ENCODE measurements at places on chromosomes 7 and 10.

GRCh38 chr10:29379208-29379607 is 90.3 kb downstream of the LYZL1 start:
- DNase-seq = no peak

- no peak for DNase-seq
Observed at GRCh38 chr10:79463578-79464496, 18.4 kb upstream of the ZCCHC24 start.

DNA sequence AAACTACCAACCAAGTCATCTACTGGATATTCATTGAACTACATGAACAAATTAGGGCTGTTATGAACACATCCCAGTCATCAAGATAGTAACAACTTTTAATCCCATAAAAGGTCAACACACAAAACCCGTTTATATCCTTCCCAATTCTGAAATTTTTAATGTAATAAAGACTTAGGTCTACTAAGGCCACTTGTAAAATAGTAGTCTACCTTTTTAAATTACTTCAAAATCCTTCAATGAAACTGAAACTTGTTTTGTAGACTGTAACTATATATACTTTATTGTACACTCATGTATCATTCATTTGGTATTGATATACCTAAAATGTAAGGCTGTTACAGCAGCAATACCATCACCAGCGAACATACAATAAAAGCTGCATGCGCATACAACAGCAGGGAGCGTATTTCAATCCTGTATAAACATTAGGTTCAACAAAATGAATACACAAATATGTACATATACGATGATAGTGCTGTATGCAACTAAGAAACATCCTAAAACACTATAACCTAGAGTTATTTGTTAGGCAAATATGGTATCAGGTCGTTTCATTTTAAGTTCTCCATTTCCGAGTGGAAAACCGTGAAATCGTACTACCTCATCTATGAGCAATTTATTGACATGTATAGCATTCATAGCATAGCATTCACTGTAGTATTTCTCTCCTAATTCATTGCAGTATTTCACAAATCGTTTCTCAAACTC is 973 bp downstream of the ATAD1 start:
- no peak for DNase-seq

DNA sequence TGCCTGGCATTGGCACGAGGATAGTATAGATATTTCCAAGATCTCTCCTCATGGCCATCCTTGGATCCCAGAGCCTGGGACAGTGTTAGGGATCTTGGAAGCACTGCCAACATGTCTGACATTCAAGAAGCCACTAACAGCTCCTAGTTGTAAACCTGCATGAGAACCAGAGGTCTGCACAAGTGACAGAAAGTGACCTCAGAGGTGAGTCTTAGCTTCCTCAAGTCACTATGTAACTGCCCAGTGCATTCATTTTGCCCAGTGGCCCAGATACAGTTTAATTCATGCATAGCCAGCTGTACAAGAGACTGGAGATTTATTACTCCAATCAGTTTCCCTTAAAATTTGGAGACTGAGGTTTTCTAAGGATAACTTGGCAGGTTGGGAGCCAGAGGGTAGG is 16.7 kb downstream of the SUGCT start:
- DNase-seq = no peak

- no peak for DNase-seq
Observed at GRCh38 chr10:89245802-89246201, 5.8 kb downstream of the LIPA start.

DNA sequence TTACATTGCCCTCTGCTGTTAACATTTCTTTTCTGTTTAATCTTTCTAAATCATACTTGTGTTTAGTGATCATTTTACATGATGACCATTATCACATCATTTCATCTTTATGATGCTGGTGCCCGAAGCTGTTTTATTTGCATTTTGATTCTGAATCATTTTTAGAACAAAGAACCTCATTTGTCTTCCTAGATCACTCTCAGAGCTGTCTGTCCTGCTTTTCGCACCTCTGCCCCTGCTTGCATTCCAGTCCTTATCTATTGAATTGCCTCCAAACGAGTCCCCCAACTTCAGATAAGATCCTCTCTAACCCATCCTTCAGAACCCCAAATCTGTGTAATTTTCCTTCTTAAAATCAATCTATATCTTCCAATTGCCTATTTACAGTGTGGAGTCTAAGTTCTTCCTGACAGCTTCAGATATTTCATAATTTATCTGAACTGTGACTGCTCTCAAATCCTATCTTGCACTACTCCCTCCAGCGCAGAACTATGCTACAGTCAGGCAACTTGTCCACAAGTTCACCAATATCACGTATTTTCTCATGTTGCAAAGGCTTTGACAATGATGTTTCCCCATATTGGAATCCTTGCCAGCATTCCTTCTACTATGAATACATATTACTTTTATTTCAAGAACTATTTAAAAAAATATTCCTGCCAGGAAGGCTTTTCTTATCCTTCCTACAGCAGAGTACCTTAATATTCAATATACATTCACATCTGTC is 346.5 kb upstream of the CACNA2D1 start:
- no peak for DNase-seq

GRCh38 chr10:93173967-93174845 is 100.5 kb downstream of the CYP26A1 start:
- no peak for DNase-seq

DNA sequence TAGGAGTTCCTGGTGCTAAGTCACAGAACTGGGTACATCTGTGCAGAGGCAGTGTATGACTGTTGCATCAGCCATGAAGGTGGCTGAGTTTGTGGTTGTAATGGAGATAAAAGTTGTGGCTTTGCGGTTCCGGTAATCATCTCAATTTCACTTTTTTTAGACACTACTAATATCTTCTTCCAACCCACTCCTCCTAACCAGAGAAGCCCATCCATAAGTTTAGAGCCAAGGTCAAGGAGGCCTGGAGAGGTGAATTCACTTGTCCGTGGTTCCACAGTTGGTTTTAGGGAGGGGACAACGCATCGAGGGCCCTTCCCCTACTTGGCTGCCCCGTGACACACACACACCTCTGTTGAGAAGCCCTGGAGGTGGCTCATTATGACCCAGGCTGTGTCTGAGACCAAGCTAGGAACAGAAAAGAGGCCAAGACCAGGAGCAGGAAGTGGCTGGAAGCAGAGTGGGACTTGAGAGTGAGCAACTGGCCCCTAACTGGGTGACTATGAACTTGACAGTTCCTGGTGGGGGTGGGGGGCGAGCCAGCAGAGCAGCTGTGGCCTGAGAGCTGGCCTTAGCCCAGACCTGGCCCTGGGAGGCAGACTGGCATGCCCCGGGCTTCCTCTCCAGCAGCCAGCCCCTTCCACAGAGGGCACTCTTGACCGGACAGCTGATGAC is 66.8 kb upstream of the COL13A1 start:
- DNase-seq = no peak

DNA sequence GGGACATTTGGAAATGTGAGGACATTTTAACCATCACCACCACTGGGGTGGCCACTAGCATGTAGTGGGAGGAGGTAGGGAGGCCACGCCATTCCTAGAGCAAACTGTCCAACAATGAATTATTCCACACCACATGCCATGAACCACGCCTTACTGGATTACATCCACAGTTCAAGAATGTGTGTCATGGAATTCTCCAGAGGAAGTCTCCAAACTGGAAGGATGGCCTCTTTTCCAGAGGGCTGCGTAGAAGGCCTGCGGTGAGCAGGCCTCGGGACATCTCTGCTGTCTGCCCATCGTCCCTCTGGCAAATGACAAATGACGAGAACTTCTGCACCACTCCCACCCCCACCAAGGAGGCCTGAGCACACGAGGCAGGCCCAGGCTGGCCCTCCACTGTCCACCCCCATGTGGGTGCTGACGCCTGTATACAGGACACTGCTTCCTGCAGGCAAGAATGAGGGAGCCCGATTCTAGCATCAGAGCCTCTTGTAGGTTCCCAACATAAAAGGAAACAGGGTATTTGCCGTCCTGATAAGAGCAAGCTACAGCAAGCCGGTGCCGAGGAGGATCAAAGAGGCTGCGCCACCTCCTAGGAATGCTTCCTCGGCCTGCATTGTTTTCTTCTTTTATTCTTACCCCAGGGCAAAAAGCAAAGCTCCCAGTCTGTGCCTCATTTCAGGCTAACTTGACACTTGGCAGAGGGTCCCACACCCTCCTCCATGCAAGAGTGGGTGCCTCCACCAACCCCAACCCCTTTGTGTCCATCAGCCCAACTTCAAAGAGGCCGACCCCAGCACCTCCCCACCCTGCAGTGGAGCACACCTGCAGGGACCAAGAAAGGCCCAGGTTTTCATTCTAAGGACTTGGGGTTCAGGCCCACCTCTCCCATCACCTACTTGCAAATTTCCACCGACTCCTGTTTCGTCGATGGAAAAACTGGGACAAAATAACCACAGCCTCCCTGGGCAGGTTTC is 23.9 kb downstream of the TNS3 start:
- no peak for DNase-seq

DNA sequence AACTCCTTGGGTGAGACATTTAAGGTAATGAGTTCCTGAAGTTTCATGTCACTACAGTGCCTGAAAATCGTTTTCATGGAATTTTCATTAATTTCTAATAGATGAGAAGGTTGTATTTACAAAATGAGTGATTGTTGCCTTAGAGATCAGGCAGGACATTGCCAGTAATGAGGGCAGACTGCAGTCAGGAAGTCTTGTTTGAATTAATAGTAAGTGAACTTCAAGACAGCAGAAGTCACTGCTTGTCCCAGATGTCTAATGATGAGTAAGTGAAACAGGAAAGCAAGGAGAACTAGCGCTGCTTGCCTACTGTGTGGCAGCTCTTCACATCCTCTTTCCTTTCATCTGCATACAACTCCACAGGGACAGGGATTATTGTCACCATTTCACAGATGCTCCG is 237.4 kb downstream of the BAMBI start:
- no peak for DNase-seq

DNA sequence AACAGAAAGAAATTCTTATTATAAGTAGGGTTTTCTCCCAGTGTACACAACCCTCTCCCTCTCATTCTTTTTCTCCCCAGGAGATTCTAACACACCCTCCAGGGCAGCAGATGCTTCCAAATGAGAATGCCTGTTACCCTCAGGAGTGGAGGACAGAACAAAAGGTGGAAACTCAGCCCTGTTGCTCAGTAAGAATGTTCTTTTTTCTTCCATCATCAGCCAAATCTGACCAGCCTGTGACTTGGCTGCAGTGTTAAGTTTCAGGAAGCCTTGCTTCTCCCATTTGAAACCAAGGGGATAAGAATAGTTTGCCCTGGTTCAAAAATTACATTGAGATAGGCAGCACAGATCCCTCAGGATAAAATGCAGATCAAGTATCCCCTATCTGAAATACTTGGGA is 77.5 kb upstream of the EEPD1 start:
- DNase-seq = no peak

- DNase-seq = no peak
Observed at GRCh38 chr10:104308439-104308903, 29.8 kb downstream of the ITPRIP start.

DNA sequence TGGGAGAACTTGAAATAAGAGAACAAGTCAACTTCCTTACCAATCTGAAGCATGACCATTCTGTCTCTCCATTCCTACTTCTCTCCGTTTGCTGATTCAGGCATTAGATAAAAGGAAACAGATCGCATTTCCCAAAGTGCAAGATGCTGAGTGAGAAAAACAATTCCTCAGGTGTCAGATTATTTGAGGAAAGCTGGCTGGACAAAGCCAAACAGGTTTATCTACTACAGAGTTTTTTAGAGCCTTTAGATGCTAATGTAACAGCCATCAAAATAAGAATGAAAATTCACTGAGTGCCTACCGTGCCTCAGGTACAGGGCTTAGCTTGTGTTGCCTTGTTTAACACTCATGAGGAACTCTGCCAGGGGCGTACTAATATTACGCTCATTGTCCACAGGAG is 135.9 kb upstream of the MBL2 start:
- peak; percentile 26 for DNase-seq

GRCh38 chr10:58473976-58474375 is 38.7 kb upstream of the BICC1 start:
- DNase-seq = no peak

DNA sequence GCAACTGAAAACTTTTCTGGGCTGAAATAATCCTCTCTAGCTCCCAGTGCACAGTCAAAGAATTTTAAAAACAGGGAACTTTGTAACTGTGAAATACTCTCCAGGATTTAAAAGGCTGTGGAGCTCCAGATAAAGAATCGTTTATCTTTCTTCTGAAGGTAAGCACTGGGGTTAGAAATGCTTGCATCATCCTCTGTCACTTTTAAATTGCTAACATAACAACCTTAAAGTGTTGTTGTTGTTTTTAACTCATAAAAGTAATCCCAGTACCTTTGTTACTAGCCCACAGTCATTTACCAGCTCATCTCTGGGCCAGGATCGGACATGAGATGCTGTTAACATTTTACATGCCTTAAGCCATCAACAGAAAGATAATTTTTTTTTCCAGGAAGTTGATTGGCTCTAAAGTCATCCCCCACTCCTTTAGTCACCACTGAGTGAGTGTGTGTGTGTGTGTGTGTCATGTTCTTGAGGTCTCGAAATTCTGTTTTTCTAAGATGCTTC is at the start of gene SLC39A12:
TSS of gene SLC39A12 (plus strand) at position 51 of the 504 bp plus-strand sequence. CDS start 1,359 bp downstream, outside the sequence.
- DNase-seq = no peak

DNA sequence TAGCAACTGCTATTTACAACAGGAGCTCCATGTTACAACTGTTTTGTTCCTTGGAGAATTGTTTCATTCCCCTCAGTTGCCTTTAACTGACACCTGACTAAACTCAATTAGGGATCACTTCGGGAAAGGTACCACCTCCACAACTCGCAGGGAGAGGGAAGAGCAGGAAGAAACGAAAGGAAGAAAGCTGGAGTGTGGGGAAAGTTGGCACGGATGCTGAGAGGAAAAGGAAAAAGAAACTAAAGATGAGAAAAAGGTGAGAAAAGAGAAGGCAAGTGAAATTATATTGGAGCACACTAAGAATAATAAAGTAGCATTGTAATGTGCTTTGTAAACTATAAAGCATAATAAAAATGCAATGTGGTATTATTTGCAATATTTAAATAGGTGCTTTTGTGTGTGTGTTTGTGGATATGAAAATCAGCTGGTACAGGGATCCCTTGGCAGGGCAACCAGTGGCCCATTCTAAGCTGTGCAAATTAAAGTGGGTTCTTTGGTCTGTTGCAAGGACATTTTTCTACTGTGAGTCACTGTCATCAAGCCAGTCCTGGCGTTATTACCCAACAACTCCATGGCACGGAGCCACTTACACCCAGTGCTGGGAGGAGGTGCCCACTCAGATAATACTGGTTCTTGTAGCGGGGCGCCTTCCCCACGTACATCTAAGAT is 45.9 kb downstream of the HIPK2 start:
- DNase-seq = no peak

GRCh38 chr10:60376221-60377041 is 13.2 kb downstream of the ANK3 start:
- no peak for DNase-seq

GRCh38 chr10:43267811-43268210 is 946 bp upstream of the RASGEF1A start:
- no peak for DNase-seq

DNA sequence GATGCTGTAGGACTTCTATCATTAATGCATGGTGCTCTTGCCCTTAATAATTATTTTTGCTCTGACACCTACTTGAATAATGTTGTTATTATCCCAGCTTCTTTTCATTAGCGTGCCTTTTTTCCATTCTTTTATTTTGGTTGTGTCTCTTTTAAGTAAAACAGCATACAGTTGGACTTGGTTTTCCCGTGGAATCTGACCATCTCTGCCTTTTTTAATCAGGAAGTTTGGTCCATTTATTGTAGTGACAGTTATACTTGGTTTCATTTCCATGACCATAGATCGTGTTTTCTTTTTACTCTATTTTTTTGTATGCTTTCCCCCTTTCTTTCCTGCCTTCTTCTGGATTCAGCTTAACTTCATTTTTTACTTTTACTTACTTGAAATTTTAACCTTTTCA is 4.6 kb downstream of the PAPOLB start:
- no peak for DNase-seq
